ENCODE measurements at places on chromosomes 13 and 19.

DNA sequence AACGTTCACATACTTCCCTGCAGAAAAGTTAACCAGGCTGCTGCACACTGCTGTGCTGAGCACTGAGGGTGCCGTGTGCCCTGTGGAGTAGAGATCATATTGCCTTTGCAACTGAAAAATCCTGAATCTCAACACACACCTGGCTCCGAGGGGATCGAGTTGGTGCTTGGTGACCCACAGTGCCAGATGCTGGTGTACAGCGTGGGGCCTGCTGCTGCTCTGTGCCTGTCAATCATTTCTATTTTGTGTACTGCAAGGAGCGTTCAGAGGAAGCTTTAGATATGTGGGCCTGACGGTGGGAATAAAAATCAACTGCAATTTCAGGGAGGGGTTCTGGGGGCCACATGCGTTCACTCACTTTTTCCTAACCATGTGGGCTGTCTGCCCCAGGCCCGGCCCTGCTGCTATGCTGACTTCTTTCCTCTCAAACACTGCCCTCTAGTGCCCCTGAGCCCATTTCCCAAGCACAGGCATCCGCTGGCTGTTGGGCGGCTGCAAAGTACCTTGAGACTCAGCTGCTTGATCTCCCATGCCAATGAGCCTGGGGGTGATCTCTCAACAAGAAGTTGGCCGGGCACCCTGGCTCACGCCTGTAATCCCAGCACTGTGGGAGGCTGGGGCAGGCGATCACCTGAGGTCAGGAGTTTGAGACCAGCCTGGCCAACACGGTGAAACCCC lies 9.7 kb upstream of the LENG8 start:
- no peak for DNase-seq

DNA sequence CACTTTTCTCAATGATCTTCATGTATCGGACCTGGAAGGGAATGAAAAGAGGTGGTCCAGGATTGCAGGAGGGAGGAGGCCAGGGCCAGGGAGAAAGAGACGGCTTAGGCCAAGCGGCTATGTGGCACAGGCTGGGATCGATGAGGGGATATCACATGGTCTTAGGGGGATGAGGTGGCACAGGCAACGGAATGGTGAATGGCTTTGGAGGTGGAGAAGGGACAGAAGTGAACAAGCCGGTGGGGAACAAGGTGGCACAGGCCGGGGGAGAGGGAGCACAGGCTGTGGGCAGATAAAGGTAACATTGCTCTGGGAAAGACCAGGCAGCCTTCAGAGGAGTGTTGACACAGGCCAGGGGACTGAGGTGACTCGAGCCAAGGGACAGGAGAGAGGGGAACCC lies 5.7 kb upstream of the CDKN2D start:
- no peak for DNase-seq

DNA sequence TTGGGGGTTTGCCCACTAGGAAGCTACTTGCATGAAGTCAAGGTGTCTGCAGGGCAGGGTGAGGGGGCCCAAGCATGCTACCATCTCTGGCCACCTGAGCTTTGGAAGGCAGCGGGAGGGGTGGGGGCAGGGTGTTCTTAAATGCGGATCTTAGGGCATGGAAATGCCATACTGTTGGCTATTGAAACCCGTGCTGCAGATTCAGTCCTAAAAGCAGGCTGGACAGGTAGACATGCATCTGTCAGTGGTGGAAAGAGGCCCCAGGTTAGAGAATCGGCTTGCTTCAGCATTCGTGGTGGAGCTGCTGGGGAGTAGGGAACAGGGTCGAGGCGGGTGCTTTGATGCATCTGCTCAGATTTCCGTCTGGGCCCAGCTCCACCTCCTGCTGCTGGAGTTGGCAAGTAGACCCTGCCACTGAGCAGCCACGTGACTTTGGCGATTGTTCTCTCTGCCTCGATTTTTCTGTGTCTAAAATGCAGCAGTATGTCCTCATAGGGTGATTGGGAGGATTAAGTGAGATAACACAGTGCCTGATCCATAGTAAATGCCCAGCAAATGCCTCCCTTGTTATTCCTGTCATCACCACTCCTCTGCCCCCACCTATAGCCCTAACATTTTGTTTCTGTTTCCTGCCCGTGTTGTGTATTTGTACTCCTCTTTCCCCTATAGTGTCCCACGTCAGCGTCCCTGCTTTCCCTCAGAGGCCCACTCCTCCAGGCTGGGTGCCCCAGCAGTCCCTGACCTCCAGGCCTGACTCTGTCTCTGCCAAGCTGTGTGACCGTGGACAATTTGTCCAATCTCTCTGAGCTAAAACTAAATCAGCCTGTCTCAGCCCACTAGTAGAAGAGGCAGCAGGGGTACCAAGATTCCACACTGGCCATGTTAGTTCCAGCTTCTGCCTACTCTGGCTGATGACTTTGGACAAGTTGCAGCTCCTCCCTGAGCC lies 5.8 kb downstream of the PPP1R37 start:
- no peak for DNase-seq

DNA sequence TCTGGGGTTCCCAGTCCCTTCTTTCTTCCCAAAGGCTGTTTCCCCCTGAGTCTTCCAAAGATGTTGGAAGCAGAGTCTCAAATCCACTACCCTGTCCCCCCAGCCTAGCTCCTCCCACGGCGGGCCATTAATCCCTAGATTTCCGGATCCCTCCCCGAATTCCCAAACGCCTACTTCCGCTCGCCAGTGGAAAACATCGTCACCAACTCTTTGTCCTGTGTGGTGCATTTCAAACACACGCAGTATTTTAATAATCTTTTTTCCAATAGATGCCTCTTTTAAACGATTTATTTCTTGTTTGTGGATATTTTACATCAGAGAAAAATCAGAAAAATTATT lies 610 bp downstream of the ZNF791 start:
- no peak for DNase-seq

GRCh38 chr19:33484226-33484774 lies 37.3 kb downstream of the PEPD start:
- no peak for DNase-seq

- DNase-seq = no peak
Measured at GRCh38 chr19:6239401-6239844, 40.4 kb downstream of the MLLT1 start.

- no peak for DNase-seq
Measured at GRCh38 chr19:47891923-47892666, 6.0 kb upstream of the SULT2A1 start.

DNA sequence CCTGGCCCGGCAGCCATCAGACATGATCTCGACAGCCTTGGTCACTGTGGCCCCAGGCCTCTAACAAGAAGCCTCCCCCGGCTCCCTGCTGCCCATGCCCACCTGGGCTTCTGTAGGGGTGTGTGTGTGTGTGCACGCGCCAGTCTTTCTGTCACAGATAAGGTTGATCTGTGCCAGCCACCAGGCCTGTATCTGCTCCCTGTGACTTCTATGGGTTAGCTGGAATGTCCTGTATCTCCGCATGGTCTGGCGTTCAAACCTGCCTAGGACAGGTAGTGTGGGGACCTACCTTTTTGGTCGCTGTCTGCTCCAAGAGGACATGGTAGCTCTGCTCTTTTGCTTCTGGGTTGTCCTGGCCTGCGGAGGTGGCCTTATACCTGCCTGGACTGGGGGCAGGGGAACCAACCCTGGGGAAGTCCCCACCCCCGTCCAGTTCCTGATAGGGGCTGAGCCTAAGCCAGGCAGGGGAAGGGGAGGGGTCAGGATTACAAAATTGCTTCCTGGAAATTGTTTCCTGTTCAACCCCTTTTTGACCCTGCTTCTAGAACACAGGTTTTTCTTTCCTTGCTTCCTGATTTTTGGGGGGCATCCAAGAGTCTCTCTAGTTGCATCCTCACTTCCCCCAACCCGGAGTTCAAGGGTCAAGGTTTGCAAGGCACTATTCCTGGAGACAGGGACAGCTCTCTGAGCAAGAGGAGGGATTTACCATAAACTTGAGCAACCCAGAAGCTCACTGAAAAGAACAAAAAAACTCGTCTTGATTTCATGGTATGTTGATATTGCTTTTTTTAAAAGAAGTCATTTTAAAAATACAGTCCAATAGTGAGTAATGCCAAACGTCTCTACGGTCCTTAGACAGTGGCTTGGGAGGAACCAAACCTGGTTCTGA lies at the start of gene LRG1:
Gene LRG1, minus strand, starts transcription at position 344 of the 889 bp plus-strand sequence. Its CDS starts 23 bp downstream, at position 321.
- no peak for DNase-seq

- no peak for DNase-seq
Measured at GRCh38 chr13:48902368-48902767, 73.3 kb upstream of the FNDC3A start.

GRCh38 chr19:6062274-6062673 lies 48.0 kb downstream of the RFX2 start:
- DNase-seq = no peak

DNA sequence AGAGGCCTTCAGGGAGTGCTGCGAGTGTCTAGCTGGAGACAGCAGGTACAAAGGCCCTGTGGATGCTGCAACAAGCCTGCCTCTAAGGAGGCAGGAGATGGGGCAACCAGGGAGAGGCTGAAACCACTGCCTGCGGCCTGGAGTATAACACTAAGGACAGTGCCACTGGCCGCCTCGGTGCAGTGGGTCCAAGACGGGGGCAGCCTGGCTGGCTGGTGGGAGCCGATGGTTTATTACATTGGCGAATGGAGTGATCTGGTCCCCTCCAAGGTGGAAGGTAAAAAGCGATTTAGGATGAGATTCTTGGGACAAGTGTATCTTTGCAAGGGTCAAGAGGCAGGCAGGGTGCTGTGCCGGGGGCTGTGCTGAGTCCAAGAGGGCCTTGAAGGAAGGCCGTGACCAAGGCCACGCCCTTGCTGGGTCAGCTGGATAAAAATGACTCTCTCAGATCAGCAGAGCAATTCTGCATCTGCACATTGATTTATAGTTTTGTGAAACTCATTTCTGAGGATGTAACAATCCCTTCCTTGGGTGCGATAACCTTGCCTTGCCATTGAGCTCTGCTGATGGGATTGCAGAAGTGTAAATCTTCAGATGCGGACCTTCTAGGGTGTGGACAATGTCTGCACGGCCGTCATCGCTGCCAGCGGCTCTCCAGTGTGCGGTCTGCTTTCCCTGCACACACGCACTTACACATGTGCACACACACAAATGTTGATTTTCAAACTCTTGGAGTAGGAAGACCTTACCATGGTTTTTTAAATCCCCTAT lies 6.0 kb downstream of the TMEM255B start:
- no peak for DNase-seq

GRCh38 chr19:11299946-11300810 lies 4.2 kb downstream of the TSPAN16 start:
- DNase-seq = no peak

DNA sequence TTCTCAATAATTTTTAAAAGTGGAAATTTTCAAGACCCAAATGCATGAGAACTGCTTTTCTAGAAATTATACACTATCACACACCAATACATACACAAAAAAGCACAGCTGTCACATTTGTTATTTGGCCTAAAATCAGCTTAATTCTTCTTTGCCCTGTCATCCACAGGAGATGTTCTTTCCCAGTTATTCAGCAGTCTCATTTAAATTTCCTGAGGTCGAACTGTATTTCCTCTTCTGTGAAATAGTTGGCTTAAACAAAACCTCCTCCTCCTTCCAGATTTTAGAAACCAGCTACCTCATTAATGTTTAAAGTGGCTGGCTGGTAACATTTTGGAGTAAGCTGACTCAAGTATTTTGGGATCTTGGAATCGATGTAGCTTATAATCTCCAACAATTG lies 39.1 kb downstream of the SMAD9 start:
- no peak for DNase-seq

DNA sequence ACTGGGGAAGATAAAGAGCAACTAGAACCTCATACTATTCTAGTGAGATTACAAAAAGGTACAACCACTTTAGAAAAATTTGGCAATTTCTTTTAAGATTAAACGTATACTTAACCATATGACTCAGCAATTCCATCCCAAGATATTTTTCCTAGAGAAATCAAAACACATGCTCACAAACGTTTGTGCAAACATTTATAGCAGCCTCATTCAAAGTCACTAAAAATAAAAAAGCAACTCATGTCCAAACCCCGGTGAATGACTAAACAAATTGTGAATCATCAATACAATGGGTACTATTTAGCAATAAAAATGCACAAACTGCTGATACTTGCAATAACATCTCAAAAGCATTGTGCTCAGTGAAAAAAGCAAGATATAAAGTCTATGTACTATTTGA lies 121.5 kb downstream of the FRY start:
- no peak for DNase-seq

DNA sequence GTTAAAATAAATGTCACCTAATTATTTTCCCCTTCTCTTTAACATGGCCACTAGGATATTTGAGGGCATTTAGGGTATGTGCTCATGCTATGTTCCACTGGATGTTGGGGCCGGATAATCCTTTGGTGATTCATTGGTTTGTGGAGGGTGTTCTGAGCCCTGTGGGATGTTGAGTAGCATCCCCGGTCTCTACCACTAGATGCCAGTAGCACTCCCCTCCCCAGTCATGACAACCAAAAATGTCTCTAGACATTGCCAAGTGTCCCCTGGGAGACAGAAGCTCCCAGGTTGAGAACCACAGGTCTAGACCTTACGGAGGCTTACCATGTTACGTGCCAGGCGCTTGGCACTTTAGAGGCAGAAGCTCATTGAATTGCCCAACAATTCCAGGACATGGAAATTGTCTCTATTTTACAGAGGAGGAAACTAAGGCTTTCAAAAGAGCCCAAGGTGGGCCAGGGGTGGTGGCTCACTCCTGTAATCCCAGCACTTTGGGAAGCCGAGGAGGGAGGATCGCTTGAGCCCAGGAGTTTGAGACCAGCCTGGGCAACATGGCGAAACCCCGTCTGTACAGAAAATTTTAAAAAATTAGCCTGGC lies 14.1 kb downstream of the SHANK1 start:
- no peak for DNase-seq

DNA sequence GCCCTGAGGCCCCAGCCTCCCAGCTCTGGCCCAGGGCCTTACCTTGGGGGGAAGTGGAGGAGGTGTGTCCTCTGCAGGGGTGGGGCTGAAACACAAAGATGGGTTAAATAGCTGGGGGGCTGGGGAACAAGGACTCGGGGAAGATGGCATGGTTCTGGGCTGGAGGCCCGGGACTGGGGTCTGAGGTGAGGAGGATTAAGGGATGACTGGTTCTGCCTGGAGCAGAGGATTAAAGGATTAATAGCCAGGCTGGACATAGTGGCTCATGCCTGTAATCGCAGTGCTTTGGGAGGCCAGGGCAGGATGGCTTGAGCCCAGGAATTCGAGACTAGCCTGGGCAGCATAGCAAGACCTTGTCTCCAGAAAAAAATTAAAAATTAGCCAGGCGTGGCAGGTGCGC lies 11.6 kb downstream of the MAP4K1 start:
- DNase-seq = no peak

DNA sequence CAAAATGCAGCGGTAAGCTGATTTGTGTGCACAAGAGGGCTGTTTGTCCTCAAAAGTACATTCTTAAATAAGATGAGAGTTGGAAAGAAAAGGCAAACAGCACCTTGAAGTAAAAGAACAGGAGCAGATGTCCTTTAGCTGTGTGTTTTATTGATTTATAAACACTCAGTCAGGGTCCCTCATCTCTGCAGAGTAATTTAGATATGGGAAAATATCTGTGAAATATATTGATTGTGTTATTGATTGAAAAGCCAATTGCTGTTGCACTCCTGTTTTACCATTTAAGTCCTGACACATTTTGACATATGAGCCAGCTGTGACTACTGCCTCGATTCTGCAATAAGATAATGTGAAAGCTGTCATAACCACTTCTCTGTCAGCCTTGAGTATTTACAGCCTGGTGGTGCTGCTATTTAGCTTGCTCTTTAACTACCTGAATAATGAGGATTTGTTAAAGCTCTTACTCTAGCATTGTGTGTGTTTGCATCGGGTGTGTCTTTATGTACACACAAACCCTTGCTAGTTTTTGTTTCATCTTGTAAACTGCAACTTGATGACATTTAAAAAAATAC lies 550.1 kb downstream of the DACH1 start:
- DNase-seq = no peak
